Uterine smooth muscle cell (primary cell): ENCODE measurements at places on chromosomes 4 and X. TPM values are rescaled to one million over a fixed set of nuclear protein-coding genes. Genes with fewer than 3 reads are reported as not detected.

The PSAPL1 gene
- total RNA-seq: not detected in 2 replicates

The RTL9 gene
- 0.11 and 0.37 TPM in 2 replicates for total RNA-seq

The ARL9 gene
- total RNA-seq: under 0.01 and 0.44 TPM in 2 replicates

The MCF2 gene
- not detected in 2 replicates for total RNA-seq

The LUZP4 gene
- total RNA-seq: not detected in 2 replicates

The TSPAN5 gene
- 115 and 132 TPM in 2 replicates for total RNA-seq

The DRD5 gene
- not detected in 2 replicates for total RNA-seq

The BEX2 gene
- total RNA-seq: 2.1 and 5.6 TPM in 2 replicates

The ZMAT1 gene
- total RNA-seq: 0.50 and 0.66 TPM in 2 replicates

The RAI2 gene
- 0.66 and 0.87 TPM in 2 replicates for total RNA-seq

The SOWAHD gene
- total RNA-seq: under 0.01 TPM in 1 of 2 replicates, not detected in the other

The SPIN2A gene
- total RNA-seq: 0.37 and 0.44 TPM in 2 replicates

The PLK4 gene
- total RNA-seq: 9.7 and 38.1 TPM in 2 replicates

The CNKSR2 gene
- total RNA-seq: 1.1 and 2.4 TPM in 2 replicates

The SRPX gene
- total RNA-seq: 154 and 172 TPM in 2 replicates

The GATA1 gene
- not detected in 2 replicates for total RNA-seq

The STAP1 gene
- not detected in 2 replicates for total RNA-seq

The CRMP1 gene
- 0.62 and 0.77 TPM in 2 replicates for total RNA-seq

The FGF5 gene
- total RNA-seq: 4.4 and 12.6 TPM in 2 replicates

The MUC7 gene
- not detected in 2 replicates for total RNA-seq

The QRFPR gene
- total RNA-seq: not detected in 2 replicates

The SHOX gene
- total RNA-seq: not detected in 2 replicates

The GPRASP3 gene
- total RNA-seq: 8.6 and 12.0 TPM in 2 replicates

The SATL1 gene
- under 0.01 TPM in 1 of 2 replicates, not detected in the other for total RNA-seq

The TCEAL6 gene
- not detected in 2 replicates for total RNA-seq

The CT45A2 gene
- total RNA-seq: not detected in 2 replicates

The GDPD2 gene
- total RNA-seq: not detected in 2 replicates

The DYNLT3 gene
- total RNA-seq: 55.3 and 55.5 TPM in 2 replicates

The TMPRSS11D gene
- under 0.01 and 0.33 TPM in 2 replicates for total RNA-seq

The RBM46 gene
- total RNA-seq: not detected in 2 replicates

The CFAP97 gene
- total RNA-seq: 44.3 and 49.7 TPM in 2 replicates

The MBNL3 gene
- 1.5 and 3.5 TPM in 2 replicates for total RNA-seq

The PITX2 gene
- 0.37 and 0.89 TPM in 2 replicates for total RNA-seq

The CD38 gene
- total RNA-seq: not detected in 2 replicates

The GAGE13 gene
- total RNA-seq: not detected in 2 replicates
